Adrenal gland (tissue), 19 donors: ENCODE measurements at places on chromosomes 5 and 9.
A peak's percentile ranks its signal among the peaks of the same experiment; 100 is the strongest.

DNA sequence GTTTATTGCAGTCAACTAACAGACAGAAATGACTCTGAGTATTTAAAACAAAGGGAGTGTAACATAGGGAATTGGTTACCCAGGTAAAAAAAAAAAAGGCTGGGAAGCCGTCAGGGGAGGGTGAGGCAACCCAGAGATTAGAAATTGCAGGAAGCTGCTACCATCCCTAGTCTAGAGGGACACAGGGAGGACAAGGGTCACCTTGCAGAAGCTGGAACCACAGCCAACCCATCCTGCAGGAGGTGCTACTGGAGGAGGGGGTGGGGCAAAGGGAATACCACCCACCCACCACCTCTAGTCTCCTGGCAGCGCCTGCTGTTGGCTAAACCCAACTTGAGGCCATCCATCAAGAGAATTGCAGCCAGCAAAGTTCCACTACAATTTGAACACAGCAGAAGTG, 6.5 kb downstream of the CAST start:
- DNase-seq: no peak

DNA sequence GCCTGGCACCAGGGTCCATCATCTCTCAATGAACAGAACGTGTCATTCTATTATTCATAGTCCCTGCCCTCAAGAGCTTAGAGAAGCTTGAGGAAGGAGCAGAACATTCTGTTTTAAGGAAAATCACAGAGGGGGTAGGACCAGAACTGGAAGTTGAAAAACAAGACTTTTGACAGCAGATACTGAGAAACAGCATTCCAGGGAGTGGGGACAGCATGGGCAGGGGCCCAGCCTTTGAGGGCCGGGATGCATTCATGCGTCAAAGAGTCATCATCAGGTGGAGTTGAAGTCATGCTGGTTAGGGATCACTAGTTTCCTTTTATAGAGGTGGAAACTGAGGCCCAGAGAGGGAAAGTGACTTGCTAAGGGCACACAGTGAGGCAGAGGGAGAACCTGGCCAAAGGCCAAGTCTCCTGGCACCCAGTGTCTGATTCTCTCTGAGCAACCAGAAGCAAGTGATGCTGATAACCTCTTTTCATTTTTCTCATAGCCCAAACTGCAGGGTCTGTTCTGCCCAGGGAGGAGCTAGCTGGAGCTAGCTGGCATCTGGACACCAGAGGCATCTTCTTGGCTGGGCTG, 41.5 kb upstream of the STXBP1 start:
- DNase-seq: peak; percentile 57

DNA sequence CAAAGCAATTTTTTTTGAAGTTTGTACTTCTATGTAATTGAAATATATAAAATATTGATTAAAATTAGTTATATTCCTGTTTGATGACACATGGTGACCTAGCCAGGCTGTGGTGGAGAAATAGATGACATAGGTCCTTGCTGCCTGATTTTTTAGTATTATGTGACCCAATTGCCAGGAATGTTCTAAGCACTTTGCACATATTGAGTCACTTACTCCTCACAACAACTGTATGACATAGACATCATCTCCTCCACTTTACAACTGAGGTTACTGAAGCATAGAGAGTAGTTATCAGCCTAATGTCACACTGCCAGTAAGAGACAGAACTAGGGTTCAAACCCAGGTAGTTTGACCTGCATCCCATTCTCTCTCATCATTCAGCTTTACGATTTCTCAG, 26.2 kb upstream of the SNX18 start:
- DNase-seq: no peak

DNA sequence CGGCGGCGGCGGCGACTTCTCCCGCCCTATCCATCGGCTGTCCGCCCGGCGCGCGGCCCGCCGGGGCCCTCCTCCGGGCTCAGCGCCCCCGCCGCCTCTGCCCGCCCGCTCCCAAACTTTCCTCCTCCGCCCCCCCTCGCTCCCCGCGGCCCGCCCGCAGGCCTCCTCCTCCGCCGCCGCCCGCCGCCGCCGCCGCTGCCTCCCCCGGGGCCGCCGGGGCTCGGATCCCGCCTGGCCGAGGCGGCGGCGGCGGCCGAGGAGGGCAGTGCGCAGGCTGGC, 460 bp upstream of the PBX3 start:
- no peak for DNase-seq

GRCh38 chr5:10543585-10544040, 20.3 kb upstream of the ANKRD33B start:
- no peak for DNase-seq
